ENCODE measurements at places on chromosomes 6 and 20. TPM values are rescaled to one million over a fixed set of nuclear protein-coding genes. Genes with fewer than 3 reads are reported as not detected.

DNA sequence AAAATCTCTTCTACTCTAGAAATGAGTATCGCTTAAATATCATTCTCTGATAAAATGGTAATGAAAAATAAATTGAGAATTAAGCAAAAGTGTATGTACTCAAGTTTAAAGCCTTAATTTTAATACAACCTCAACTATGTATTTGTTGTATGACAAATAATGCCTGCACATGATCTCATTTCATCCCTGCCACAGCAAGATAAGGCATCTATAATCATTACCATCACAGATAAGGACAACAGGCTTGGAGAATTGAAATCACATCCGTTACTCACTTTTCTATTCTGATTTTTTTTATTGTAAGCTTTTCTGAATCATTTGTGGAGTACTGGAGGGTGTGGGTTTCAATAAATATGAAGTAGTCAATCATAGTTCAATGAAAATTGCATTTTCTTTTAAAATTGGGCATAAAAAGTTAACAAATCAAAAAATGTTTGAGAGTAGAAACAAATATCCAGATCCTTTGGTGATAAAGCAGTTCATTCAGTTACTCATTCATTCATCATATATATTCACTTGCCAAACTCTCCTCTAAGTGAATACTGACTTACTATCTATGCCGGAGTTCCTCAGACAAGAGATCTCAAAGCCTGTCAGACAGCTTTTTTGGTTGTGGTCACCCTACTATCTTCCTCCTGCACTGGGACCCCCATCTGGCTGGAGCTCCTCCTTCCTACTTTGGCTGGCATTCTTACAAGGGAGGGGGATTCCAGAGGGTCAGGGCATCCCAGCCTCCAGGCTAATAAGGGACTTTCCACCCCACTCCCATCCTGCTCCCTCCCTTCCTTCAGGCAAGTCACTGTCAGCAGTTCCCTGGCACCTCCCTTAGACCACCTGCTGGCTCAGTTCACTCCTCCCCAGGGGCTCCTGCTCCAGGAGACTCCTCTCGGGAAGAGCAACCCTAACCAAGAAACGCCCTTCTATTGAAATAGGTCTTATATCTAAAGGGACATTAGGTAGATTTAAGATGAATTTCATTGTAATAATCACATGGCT, 118.6 kb downstream of the OGFRL1 start:
- no peak for DNase-seq

DNA sequence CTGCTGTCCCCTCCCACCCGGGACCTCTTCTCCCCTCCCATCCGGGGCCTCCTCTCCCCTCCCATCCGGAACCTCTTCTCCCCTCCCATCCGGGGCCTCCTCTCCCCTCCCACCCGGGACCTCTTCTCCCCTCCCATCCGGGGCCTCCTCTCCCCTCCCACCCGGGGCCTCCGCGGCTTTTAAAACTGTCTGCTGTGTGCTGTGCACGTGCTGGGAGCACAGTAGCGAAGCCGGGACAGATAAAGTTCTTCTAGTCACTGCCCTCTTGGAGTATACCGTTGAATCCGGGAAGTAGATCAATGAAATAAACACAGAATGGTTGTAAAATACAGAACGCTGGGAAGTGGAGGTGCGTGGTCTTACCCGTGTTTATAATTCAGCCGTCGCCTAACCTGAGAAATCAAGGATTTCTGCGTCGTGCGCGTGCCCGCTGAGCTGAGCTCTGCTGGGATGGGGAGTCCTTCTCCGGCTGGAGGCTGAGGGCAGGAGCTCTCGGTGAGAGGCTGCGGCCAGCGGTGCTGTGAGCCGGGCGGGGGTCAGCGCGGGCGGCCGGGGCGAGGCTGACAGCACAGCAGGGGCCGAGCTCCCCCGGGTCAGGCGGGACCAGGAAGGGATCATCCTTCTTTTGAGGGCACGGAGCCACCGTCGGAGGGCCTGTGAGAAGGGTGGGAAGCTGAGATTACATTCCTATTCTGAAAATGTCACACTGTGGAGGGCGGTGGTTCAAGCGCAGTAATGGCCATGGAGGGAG, 19.6 kb upstream of the KIF25 start:
- no peak for DNase-seq

GRCh38 chr6:126696921-126697693, 357.2 kb downstream of the CENPW start:
- no peak for DNase-seq

GRCh38 chr20:8153281-8153908, 21.3 kb downstream of the PLCB1 start:
- no peak for DNase-seq

Gene FERMT1
- 0.34 TPM for total RNA-seq

DNA sequence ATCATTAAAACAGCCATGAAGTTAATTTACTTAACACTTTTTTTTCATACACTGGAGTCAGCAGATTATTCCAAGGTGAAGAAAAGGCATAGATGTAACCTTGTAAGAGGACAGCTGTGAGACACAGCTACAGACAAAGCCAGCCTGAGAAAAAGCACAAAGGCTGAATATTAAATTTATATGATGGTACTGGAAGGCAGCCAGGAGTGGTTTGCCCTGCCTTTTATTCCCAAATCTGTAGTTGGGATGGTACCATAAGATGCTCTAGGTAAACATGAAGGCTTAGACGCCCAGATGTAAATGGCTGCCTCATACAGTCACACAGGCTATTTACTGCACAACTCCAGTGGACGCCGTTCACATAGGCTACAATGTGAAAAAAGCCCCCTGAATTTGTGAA, 42.1 kb upstream of the LOC128125822 start:
- no peak for DNase-seq

- DNase-seq = peak; percentile 100
These were observed at the start of gene PPP1R10 for GRCh38 chr6:30616811-30617564. Gene PPP1R10, minus strand, starts transcription at chr6:30617243. Its CDS starts 7,299 bp downstream, at chr6:30609944.

DNA sequence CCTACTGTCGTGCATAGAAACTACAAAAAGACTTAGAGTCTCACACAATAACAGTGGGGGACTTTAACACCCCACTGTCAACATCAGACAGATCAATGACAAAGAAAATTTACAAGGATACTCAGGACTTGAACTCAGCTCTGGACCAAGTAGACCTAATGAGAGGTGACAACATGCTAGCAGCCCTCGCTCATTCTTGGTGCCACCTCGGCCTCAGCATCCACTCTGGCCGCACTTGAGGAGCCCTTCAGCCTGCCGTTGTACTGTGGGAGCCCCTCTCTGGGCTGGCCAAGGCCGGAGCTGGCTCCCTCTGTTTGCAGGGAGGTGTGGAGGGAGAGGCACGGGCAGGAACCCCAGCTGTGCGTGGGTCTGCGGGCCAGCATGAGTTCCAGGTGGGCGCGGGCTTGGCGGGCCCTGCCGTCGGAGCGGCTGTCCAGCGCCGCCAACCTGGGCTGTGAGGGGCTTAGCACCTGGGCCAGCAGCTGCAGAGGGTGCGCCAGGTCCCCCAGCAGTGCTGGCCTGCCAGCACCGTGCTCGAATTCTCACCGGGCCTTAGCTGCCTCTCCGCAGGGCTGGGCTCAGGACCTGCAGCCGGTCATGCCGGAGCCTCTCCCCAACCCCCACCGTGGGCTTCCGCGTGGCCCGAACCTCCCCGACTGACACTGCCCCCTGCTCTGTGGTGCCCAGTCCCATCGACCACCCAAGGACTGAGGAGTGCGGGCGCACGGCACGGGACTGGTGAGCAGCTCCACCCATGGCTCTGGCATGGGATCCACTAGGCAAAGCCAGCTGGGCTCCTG, 205.6 kb downstream of the FRK start:
- DNase-seq = no peak

DNA sequence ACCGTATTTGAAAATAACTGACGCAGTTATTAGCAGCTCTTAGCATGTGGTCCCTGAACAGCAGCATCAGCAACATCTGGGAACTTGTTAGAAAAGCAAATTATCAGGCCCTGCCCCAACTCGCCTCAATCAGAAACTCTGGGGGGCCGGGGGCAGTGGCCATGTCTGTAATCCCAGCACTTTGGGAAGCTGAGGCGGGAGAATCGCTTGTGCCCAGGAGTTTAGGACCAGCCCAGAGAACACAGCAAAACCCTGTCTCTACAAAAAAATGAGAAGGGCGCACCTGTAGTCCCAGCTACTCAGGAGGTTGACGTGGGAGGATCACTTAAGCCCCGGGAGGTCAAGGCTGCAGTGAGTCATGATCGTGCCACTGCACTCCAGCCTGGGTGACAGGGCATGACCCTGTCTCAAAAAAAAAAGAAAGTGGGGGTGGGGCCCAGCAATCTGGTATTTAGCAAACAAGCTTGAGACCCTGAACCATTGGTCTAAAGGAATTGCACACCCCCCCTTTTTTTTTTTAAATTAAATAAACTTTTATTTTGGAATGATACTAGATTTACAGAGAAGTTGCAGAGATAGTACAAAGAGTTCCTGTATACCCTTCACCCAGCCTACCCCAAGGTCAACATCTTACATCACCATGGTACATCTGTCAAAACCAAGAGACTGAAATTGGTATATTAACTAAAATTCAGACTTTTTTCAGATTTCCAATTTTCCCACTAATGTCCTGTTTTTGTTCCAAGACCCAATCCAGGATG, 6.7 kb downstream of the SRXN1 start:
- DNase-seq = no peak

DNA sequence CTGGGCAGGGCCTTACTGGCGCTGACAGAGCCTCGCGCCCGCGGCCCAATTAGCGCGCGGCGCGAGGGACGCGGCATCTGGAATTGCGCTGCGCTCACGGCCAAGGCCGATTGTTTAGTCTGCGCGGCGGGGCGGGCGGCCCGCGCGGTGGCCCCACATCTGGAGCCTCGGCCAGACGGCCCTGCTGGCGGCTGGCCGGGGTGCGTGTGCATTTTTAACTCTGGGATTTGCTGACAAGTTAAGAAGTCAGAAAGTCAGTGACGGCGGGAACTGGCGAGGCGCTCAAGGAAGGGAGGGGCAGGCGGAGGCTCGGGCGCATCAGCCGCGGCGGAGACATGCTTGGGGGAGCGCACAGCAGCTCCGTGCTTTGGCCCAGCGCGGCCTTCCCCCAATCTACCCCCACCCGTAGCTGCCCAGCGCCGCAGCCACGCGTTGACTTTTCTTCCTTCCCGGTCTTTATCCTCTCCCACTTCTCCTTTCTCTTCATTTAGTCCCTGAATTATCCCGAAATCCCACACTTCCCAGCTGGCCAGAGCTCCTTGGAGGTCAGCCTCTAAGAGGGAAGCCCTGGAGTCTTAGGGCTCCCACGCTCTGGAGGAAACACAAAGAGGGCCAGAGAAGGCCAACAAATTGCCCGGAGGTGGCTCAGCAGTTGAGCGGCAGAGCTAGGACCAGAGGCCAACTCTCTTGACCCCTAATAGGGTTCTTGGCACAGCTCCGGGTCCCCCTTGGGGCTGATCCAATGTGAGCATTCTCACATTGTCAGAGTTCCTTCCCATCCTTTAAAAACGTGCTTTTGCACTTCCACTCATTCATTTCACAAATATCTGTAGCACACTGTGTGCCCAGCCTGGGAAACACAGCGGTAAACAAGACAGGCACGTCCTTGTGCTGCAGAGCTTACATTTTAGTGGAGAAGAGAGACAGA, 40.8 kb upstream of the FOXP4 start:
- DNase-seq = peak; percentile 30

DNA sequence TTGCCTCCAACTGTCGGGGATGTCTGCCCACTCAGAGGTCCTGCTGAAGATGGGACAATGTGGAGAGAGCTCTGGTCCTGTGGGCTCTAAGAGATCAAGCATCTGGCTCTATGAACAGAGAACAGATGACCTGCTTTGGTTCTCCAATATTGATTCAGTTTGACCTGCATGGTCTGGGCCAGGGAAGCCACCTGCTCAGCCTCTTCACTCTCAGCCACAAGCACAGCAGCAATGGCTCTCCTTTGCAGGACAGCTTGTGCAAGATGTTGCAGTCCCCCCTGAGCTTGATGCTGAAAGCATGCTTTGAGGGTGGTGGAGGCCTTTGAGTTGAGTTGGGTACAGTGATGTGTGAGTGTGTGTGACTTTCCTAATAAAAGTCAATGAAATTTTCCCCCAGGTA, 18.6 kb upstream of the MCM3 start:
- no peak for DNase-seq

- no peak for DNase-seq
These were observed 218.4 kb upstream of the GGTLC1 start for GRCh38 chr20:24206995-24207394.

Gene ID4
- not detected for total RNA-seq

- DNase-seq = no peak
These were observed 98.5 kb downstream of the PRDM1 start for GRCh38 chr6:106184629-106185028.

DNA sequence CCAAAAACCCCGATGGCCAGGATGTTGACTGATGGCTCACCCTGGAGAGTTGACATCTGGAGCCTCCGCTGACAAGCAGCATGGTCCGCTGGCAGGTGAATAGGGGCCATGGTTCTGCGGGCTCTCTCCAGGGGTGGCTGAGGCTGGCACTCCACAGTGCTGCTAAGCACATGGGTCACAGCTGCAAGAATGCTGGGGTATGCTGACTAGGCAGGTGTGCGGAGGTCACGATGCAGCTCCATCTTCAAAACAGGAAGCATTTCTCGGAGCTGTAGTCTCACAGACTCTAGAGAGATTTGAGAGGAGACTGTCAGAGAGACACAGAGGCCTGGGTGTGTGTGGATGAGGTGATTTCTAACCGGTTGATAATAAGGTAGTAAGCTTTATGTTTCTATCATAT, 341.6 kb downstream of the NRN1 start:
- no peak for DNase-seq

Gene XRN2
- 77.9 TPM for total RNA-seq

DNA sequence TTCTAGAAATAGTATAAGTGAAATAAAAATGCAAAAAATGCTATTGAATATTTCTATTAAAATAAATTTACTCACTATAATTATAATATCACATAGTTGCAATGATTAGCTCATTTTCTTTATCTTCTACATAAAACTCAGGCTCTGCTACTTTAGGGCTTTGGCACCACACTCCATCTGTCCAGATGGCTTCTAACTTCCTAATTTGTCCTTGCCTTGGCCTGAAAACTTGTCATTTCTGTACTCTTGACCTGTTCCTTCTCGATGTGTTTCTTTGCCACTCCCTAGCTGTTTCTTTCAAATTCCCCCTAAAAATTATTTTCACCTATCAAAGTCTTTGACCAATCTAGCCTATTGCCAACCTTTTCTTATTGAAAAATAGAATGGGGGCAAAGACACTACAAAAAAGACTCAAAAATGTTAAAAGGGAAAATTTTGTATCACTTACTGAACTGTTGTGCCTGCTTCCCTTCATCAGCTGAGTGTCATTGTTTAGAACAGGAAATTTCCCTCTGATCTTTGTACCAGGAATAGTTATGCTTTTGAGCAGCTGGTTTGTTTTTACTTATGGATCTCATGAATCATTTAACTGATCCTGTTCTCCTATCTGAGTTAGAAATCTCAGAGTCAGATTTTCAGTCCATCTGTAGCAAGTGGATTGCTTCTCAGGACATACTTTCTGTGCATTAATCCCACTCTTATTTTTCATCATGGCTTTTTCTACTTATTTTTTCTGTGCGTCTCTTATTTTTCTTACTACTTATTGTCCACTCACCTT, 279.2 kb upstream of the CNR1 start:
- no peak for DNase-seq

GRCh38 chr6:26445934-26446667, 5.8 kb downstream of the BTN3A3 start:
- DNase-seq = peak; percentile 59

Gene TULP1
- not detected for total RNA-seq

Gene CAGE1
- 0.25 TPM for total RNA-seq

- DNase-seq = no peak
These were observed 94.6 kb downstream of the TIAM2 start for GRCh38 chr6:155089746-155090145.
